Ascending aorta (tissue), 2 donors: ENCODE measurements at places on chromosomes 3 and 15.

GRCh38 chr15:85350395-85350794 lies 30.0 kb upstream of the AKAP13 start:
- H3K4me1 ChIP-seq, result no peaks in the 10 kb centered on the region
- H3K27ac ChIP-seq, result no peak overlapping the region
- no peaks in the 10 kb centered on the region for H3K36me3 ChIP-seq

GRCh38 chr3:179045719-179046402 lies 25.7 kb downstream of the ZMAT3 start:
- H3K4me1 ChIP-seq, result no peaks in the 10 kb centered on the region
- no peaks in the 10 kb centered on the region for H3K36me3 ChIP-seq
- DNase-seq, result no peak
- H3K4me3 ChIP-seq, result no peak overlapping the region

GRCh38 chr3:147394884-147395225 lies 11.5 kb downstream of the ZIC4 start:
- H3K4me1 ChIP-seq, result no peaks in the 10 kb centered on the region
- no peaks in the 10 kb centered on the region for H3K36me3 ChIP-seq
- DNase-seq, result no peak
- H3K27ac ChIP-seq, result no peak overlapping the region
- H3K4me3 ChIP-seq, result no peak overlapping the region

DNA sequence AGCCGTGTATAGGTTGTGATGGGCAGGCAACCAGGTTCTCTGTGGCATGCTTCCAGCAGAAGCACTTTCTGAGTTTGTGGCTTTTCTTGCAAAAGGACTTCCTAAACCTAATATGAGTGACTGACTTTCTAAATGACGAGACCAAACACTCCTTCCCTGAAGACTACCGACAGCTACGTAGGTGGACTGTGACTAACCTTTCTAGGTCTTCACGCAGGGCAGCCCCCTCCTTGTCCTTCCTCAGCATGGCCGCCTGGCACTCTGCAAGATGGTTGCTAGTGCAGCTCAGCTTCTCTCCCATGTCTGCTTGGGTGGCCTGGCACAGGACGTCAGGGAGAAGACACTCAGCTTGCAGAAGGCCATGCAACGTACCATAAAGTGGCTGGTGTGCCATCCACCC lies 20.9 kb downstream of the CXCR6 start:
- no peak overlapping the region for H3K4me3 ChIP-seq
- peaks cover 91% of the 10 kb centered on the region for H3K36me3 ChIP-seq
- peaks cover 31% of the 10 kb centered on the region for H3K4me1 ChIP-seq
- no peak for DNase-seq
- no peaks in the 10 kb centered on the region for H3K27me3 ChIP-seq

GRCh38 chr3:7432610-7433009 lies 571.7 kb downstream of the GRM7 start:
- H3K27me3 ChIP-seq, result no peaks in the 10 kb centered on the region
- H3K4me1 ChIP-seq, result no peaks in the 10 kb centered on the region
- DNase-seq, result no peak
- H3K36me3 ChIP-seq, result no peaks in the 10 kb centered on the region
- H3K4me3 ChIP-seq, result no peak overlapping the region
- no peak overlapping the region for H3K27ac ChIP-seq

DNA sequence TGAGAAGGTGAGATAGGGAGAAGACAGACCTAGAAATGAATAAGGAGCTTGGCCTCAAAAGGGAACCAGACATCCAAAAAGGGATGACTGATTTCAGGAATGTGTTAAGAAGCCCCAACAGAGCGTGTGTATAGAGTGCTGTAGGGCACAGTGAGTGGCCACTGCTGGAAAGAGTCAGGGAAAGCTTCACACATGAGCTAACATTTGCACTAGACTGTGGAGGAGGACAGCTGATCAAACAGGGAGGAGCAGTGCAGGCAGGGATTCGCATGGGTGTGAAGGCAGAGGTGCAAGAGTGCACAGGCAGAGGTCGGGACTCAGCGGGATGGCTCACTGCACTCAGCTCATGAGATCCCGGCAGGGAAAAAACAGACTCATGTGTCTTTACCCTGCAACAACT lies 61.8 kb downstream of the NPTN start:
- H3K4me3 ChIP-seq, result no peak overlapping the region
- no peak overlapping the region for H3K27ac ChIP-seq
- H3K27me3 ChIP-seq, result no peaks in the 10 kb centered on the region
- H3K36me3 ChIP-seq, result peaks cover 97% of the 10 kb centered on the region
- H3K4me1 ChIP-seq, result no peaks in the 10 kb centered on the region

DNA sequence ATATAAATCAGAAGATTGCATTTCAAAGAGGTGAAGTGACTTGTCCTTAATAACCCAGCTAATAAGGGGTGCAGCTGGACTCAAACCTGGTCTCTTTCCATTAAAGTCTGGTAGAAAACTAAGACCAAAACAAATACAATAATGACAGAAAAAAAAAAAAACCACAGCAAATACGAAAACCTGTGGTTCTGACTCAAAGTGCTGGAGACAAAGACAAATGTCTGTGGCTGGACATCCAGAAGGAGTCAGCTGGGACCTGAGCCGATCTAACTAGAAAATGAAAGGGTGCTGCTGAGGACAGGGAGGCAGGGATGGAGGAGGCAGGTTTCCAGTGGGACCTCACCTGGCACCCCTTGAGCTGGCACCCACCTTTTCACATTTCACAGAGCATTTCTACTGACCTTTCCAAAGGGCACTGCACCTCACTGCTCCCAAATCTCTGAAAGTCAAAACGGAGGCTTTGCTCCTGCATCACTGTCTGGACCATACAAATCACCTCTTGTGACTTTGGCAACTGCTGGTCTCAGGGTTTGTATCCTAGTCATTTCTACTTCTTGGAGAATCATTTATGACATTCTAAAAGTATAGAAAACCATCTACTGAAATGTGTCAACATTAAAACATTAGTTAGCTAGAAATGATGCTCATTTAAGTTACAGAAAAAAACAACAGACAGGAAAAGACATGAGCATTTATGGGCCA lies 61.7 kb downstream of the CCNL1 start:
- H3K4me1 ChIP-seq, result no peaks in the 10 kb centered on the region
- H3K27me3 ChIP-seq, result no peaks in the 10 kb centered on the region
- no peak overlapping the region for H3K27ac ChIP-seq
- H3K4me3 ChIP-seq, result no peak overlapping the region
- no peak for DNase-seq

DNA sequence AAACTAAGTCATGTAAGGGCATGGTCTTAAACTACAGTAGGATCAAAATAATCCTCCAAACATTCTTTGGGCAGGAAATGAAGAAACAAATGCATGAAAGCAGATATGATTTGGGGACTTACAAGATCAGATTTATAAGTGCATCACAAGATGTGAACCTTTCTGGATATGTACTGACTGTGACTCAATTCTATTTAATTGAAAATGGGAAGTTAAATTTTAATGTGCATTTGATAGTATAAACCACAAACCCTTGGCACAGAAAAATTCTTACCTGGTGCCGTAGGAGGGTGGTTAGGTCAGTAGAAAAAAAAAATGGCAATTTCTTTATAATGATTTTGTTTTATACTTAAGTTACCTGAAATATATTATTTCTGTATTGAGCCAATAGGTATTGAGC lies 262.5 kb upstream of the TGFBR2 start:
- no peak overlapping the region for H3K27ac ChIP-seq
- DNase-seq, result no peak
- no peaks in the 10 kb centered on the region for H3K4me1 ChIP-seq
- H3K4me3 ChIP-seq, result no peak overlapping the region
- no peaks in the 10 kb centered on the region for H3K36me3 ChIP-seq

- H3K4me1 ChIP-seq, result no peaks in the 10 kb centered on the region
- no peaks in the 10 kb centered on the region for H3K27me3 ChIP-seq
- H3K27ac ChIP-seq, result no peak overlapping the region
- H3K36me3 ChIP-seq, result peaks cover 25% of the 10 kb centered on the region
- no peak for DNase-seq
Measured at GRCh38 chr15:28191832-28192231, 92.7 kb upstream of the OCA2 start.

DNA sequence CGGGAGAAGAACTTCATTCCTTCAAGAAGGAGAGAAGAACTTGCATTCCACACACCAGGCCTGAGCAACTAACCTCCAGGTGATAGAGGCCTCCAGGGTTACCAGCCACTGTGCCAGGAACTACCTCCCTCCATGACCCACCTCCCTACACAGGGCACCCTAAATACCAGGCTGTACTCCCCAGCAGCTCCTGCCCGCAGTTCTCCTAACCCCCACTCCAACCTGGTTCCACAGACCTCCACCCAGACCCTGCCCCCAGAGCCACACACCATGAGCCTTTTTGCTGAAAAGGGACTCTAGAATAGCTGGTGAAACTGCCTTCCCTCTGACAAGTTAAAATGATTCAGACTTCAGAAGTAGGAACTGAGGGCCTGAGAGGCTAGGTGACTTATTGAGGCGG lies 8.2 kb downstream of the IGDCC3 start:
- H3K4me1 ChIP-seq, result no peaks in the 10 kb centered on the region
- H3K36me3 ChIP-seq, result no peaks in the 10 kb centered on the region
- no peak for DNase-seq

GRCh38 chr3:72629191-72629631 lies 219.0 kb downstream of the SHQ1 start:
- no peaks in the 10 kb centered on the region for H3K36me3 ChIP-seq
- no peaks in the 10 kb centered on the region for H3K4me1 ChIP-seq
- H3K4me3 ChIP-seq, result no peak overlapping the region

DNA sequence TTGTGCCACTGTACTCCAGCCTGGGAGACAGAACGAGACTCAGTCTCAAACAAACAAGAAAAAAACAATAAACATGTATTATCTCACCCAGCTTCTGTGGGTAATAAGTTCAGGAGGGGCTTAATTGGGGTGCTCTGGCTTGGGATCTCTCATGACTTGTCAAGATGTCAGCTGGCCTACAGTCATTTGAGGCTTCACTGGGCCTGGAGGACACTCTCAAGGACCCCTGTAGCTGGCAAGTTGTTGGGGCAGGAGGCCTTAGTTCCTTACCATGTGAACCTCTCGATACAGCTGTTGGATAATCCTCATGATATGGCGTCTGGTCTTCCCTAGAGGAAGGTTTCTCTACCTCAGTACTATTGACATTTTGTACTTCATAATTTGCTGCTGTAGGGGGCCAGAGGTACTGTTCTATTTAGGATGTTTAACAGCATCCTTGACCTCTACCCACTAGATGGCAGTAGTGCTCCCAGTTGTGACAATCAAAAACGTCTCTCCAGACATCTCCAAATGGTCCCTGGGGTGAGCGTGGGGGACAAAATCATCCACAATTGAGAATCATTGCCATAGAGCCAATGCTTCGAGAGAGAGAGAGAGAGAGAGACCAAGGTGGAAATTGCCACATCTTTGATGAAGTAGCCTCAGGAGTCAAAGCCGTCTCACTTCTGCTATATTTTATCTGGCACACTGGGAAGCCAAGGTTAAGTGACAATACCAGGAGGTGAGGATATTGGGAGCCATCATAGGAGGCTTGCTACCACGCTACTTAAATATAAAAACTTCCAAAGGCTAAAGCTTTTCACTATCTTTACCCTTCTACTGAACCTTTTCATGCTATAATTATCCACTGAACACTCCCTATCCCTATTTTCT lies 23.9 kb upstream of the SLTM start:
- H3K4me3 ChIP-seq, result no peak overlapping the region
- no peaks in the 10 kb centered on the region for H3K27me3 ChIP-seq
- no peaks in the 10 kb centered on the region for H3K36me3 ChIP-seq
- no peaks in the 10 kb centered on the region for H3K4me1 ChIP-seq
- H3K27ac ChIP-seq, result no peak overlapping the region
- DNase-seq, result peak; percentile 68

DNA sequence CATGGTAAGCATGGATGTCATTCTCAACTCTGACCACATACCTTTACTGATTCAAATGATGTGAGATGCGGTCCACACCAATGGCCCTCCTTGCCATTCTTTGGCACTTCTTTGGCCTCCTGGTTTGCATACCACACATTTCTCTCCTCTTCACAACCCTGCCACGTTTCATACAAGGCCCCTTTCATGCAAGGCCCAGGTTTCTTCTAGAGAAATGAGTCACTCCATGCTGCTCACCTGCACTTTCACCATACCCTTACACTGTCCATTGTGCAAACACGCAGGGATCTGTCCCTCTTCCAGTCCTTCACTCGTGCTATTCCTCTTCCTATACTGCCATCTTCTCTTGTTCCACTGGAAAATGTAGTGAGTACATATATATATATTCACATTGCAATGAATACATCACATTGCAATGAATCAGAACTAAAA lies 24.4 kb upstream of the SLC24A5 start:
- H3K27me3 ChIP-seq, result no peaks in the 10 kb centered on the region
- no peak for DNase-seq
- no peaks in the 10 kb centered on the region for H3K4me1 ChIP-seq
- no peak overlapping the region for H3K27ac ChIP-seq

- H3K4me3 ChIP-seq, result no peak overlapping the region
- no peaks in the 10 kb centered on the region for H3K4me1 ChIP-seq
- no peaks in the 10 kb centered on the region for H3K36me3 ChIP-seq
- H3K27ac ChIP-seq, result no peak overlapping the region
- H3K27me3 ChIP-seq, result no peaks in the 10 kb centered on the region
Measured at GRCh38 chr3:46546896-46547440, 19.1 kb downstream of the LRRC2 start.

GRCh38 chr15:97953254-97953653 lies 7.2 kb upstream of the ARRDC4 start:
- H3K4me1 ChIP-seq, result no peaks in the 10 kb centered on the region
- H3K36me3 ChIP-seq, result no peaks in the 10 kb centered on the region
- H3K27ac ChIP-seq, result no peak overlapping the region
- H3K27me3 ChIP-seq, result no peaks in the 10 kb centered on the region
- no peak overlapping the region for H3K4me3 ChIP-seq
- no peak for DNase-seq

DNA sequence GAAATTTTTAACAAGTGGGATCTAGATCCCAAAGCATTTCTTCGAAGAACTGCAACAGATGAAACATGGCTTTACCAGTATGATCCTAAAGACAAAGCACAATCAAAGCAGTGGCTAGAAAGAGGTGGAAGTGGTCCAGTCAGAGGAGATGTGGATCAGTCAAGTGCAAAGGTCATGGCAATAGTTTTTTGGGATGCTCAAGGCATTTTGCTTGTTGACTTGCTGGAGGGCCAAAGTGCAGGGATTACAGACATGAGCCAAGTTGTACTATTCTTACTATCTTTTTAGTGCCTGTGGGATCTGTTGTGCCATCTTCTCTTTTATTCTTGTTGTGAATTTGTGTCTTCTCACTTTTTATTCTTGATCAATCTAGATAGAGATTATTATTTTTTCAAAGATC lies 82.0 kb downstream of the REC114 start:
- H3K36me3 ChIP-seq, result no peaks in the 10 kb centered on the region
- DNase-seq, result no peak
- no peak overlapping the region for H3K4me3 ChIP-seq
- no peak overlapping the region for H3K27ac ChIP-seq

GRCh38 chr15:89593018-89593417 lies 17.7 kb downstream of the TICRR start:
- H3K36me3 ChIP-seq, result no peaks in the 10 kb centered on the region
- no peaks in the 10 kb centered on the region for H3K4me1 ChIP-seq
- no peaks in the 10 kb centered on the region for H3K27me3 ChIP-seq
- DNase-seq, result no peak

GRCh38 chr3:126267169-126267975 lies 87.0 kb upstream of the ALDH1L1 start:
- no peaks in the 10 kb centered on the region for H3K27me3 ChIP-seq
- H3K4me1 ChIP-seq, result peaks cover 56% of the 10 kb centered on the region
- peak; percentile 32 for DNase-seq
- no peaks in the 10 kb centered on the region for H3K36me3 ChIP-seq
- peak overlapping the region; percentile 92 for H3K27ac ChIP-seq
- H3K4me3 ChIP-seq, result peak overlapping the region; percentile 50

GRCh38 chr3:78844307-78844706 lies 923.5 kb downstream of the ROBO1 start:
- H3K4me3 ChIP-seq, result no peak overlapping the region
- DNase-seq, result no peak
- H3K27ac ChIP-seq, result no peak overlapping the region
